ENCODE measurements at places on chromosomes 4 and X. TPM values are rescaled to one million over a fixed set of nuclear protein-coding genes. Genes with fewer than 3 reads are reported as not detected.

The PLS3 gene
- total RNA-seq, result 0.53 TPM

The TMPRSS11F gene
- not detected for total RNA-seq

The TRIM61 gene
- 3.1 TPM for total RNA-seq

DNA sequence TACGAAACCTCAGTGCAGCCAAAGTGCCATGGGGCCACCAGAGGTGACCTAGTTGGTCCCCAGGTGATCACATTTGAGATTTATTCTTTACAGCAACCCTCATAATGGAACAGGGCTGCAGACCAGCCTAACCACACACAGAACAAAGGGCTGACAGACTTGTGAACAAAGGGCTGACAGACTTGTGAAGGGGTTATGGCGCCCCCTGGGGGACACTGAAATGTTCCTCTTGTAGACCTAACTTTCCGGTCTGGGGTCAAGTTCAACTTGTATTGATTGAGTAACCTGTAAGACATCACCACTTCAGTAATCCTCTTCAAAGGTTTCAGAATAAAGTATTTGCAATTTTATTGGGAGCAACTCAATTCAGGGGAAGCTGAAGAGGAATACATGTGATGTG is 175.9 kb upstream of the RPS6KA3 start:
- peaks cover 3% of the 10 kb centered on the region for H3K36me3 ChIP-seq
- H3K27ac ChIP-seq, result peak overlapping the region; percentile 34
- peak; percentile 80 for DNase-seq
- no peaks in the 10 kb centered on the region for H3K27me3 ChIP-seq
- no peak overlapping the region for H3K4me3 ChIP-seq

GRCh38 chrX:84735025-84735424 is 232.8 kb upstream of the HDX start:
- no peak overlapping the region for H3K4me3 ChIP-seq
- no peaks in the 10 kb centered on the region for H3K36me3 ChIP-seq
- H3K4me1 ChIP-seq, result no peaks in the 10 kb centered on the region
- DNase-seq, result no peak

- peaks cover 11% of the 10 kb centered on the region for H3K27me3 ChIP-seq
- H3K27ac ChIP-seq, result no peak overlapping the region
- H3K36me3 ChIP-seq, result peaks cover 3% of the 10 kb centered on the region
- H3K4me3 ChIP-seq, result no peak overlapping the region
These were observed 136.8 kb upstream of the SLC4A4 start for GRCh38 chr4:71201817-71202576.

- no peak overlapping the region for H3K27ac ChIP-seq
- H3K4me3 ChIP-seq, result no peak overlapping the region
- peaks cover 3% of the 10 kb centered on the region for H3K4me1 ChIP-seq
- no peaks in the 10 kb centered on the region for H3K36me3 ChIP-seq
- DNase-seq, result no peak
These were observed 98.4 kb downstream of the EFNB1 start for GRCh38 chrX:68927178-68927577.

- H3K27ac ChIP-seq, result no peak overlapping the region
- no peak for DNase-seq
- peaks cover 26% of the 10 kb centered on the region for H3K36me3 ChIP-seq
These were observed 290.2 kb downstream of the CAMK2D start for GRCh38 chr4:113471146-113471860.

- no peaks in the 10 kb centered on the region for H3K36me3 ChIP-seq
- DNase-seq, result no peak
- H3K27ac ChIP-seq, result no peak overlapping the region
- H3K4me1 ChIP-seq, result no peaks in the 10 kb centered on the region
- H3K4me3 ChIP-seq, result no peak overlapping the region
- no peaks in the 10 kb centered on the region for H3K27me3 ChIP-seq
These were observed 68.5 kb upstream of the HMX1 start for GRCh38 chr4:8939840-8940742.
